ENCODE measurements at places on chromosomes 3 and 15.

DNA sequence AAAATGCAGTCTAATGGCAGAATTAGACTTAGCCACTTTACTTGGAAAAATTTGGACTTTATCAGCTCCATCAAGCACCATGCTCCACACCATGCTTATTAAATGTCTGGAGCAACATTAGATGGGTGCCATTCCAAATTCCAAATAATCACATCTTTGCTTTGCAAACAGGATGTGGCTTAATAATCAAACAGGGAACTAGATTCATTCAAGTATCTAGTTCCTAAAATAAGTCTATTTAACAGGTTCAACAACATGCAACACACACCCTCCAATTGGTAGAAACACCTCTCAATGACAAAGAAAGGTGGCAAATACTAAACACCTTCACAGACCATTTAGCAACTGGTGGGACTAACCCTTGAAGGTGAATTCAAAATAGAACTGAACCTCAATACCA, 3.5 kb downstream of the HEXA start:
- no peak for DNase-seq
- H3K27me3 ChIP-seq = no peaks in the 10 kb centered on the region
- no peak overlapping the region for H3K4me3 ChIP-seq
- peaks cover 8% of the 10 kb centered on the region for H3K36me3 ChIP-seq
- no peak overlapping the region for H3K27ac ChIP-seq

GRCh38 chr15:76337696-76338485, 1.3 kb downstream of the ISL2 start:
- H3K27ac ChIP-seq = no peak overlapping the region
- peaks cover 66% of the 10 kb centered on the region for H3K4me1 ChIP-seq
- H3K36me3 ChIP-seq = no peaks in the 10 kb centered on the region
- DNase-seq = no peak

DNA sequence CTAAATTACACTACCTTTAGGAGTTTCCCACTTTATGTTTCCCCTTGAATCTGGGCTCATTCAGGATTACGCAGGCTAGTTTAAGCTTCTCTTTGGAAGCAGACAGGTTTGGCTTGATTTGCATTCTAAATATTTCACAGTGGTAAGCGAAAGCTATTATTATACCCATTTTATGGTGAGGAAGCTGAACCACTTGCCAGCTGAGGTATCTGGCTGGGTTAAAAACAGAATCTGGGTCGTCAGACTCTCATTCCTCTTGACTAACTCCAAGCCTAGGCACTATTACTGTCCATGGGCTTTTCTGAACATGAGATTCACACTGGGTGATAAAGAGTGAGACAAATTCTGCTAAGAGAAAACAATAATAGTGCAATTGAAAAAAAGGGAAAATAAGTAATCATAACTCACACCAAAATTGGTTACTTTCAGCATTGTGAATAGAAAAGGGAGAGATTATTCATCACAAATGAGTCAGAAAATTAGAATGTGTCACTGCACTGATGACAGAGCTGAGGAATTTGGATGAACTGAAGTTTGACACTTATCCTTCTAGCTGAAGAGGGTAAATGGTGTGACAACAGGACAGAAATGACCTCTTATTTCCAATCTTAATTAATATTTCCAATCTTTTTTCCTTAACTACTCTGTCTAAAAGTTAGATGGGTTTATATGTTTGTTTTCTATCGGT, 211.3 kb downstream of the TIGIT start:
- no peaks in the 10 kb centered on the region for H3K36me3 ChIP-seq
- H3K4me1 ChIP-seq = peaks cover 6% of the 10 kb centered on the region
- no peak overlapping the region for H3K4me3 ChIP-seq
- no peak overlapping the region for H3K27ac ChIP-seq
- DNase-seq = no peak

DNA sequence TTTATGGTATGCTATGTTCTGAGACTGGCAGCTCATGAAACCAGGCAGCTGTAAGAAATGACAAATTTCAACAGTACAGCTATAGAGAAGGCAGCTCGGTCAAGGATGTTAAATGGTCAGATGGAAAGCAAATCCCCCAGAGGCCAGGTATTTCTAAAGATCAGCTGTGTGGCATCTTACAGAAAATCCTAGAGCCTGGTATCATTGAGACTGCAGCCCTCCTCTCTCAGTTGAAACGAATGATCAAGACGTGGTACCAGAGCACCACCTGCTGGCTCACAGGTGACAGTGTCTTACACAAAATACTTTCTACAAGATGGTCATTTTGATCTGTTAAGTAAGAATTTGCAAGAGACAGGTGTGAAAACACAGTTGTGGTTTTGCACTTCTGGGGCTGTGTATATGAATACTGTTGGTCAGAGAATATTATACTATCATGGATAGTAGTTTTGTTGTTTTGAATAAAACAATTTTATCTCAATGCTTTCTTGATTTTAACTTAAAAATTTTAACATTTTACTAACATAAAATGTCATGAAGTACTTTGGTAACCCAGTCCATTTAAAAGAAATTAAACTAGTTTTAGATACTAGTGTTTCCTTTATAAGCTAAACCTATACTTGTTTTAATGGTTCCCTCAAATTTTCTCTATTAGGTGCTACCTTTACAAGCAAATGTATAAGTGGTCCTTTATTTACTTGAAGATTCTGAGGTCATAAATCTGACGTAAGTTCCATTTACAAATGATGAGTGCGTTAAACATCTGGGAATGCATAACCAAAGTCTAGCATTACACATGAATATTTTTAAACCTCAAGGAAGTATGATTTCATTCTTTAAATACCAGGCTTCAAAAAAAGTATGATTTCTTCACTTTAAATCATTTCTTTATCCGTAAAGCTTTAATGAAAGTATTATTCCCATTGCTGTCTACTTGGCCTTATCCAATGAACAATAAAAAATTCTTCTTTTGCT, 121.8 kb downstream of the PDZRN3 start:
- no peak overlapping the region for H3K27ac ChIP-seq
- no peak for DNase-seq
- no peaks in the 10 kb centered on the region for H3K4me1 ChIP-seq
- no peaks in the 10 kb centered on the region for H3K27me3 ChIP-seq

Data from effector memory CD4-positive, alpha-beta T cell (primary cell).